GM10248 (cell line): ENCODE measurements at places on chromosomes 4 and X.

- DNase-seq, result no peak
Measured at GRCh38 chr4:142112451-142112850, 476.1 kb downstream of the IL15 start.

DNA sequence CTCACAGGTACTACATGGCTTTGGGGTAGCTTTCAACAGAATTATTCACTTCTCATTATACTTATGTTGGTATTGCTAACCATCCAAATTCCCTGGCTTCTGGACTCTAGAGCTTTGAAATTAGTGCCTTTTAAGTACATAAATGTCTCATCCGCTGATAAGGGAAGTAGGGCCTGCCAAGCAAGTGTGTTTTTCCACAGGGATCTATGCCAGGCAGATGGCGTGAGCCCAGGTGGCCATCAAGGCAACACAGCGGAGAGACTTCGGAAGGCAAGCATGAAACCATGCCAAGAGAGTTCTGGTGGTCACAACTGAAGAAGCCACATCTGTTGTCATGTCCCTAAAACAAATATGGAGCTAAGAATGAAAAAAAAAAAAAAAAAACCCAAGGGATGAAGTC, 503.1 kb upstream of the LCORL start:
- DNase-seq, result no peak

- no peak for DNase-seq
Measured at GRCh38 chr4:185868983-185869382, 57.0 kb upstream of the SORBS2 start.

- no peak for DNase-seq
Measured at GRCh38 chr4:175457956-175458355, 354.1 kb downstream of the GPM6A start.

GRCh38 chrX:41921492-41922430, 1.6 kb downstream of the CASK start:
- DNase-seq, result peak; percentile 10

- no peak for DNase-seq
Measured at GRCh38 chrX:12383196-12383595, 244.9 kb downstream of the FRMPD4 start.

- no peak for DNase-seq
Measured at GRCh38 chr4:179095585-179096221, 1653.5 kb upstream of the AGA start.

GRCh38 chr4:38164346-38164745, 204.1 kb downstream of the PTTG2 start:
- DNase-seq, result no peak

DNA sequence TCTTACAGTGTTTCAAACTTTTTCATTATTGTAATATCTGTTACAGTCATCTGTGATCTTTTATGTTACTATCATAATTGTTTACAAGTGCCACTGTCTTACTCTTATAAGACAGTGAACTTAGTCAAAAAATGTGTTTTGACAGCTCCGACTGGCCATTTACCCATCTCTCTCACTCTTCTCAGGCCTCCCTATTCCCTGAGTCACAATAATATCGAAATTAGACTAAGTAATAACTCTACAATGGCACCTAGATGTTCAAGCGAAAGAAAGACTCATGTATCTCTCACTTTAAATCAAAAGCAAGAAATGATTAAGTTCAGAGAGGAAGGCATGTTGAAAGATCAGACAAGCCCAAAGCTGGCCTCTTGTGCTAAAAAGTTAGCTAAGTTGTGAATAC, 184.2 kb downstream of the CDS1 start:
- no peak for DNase-seq

DNA sequence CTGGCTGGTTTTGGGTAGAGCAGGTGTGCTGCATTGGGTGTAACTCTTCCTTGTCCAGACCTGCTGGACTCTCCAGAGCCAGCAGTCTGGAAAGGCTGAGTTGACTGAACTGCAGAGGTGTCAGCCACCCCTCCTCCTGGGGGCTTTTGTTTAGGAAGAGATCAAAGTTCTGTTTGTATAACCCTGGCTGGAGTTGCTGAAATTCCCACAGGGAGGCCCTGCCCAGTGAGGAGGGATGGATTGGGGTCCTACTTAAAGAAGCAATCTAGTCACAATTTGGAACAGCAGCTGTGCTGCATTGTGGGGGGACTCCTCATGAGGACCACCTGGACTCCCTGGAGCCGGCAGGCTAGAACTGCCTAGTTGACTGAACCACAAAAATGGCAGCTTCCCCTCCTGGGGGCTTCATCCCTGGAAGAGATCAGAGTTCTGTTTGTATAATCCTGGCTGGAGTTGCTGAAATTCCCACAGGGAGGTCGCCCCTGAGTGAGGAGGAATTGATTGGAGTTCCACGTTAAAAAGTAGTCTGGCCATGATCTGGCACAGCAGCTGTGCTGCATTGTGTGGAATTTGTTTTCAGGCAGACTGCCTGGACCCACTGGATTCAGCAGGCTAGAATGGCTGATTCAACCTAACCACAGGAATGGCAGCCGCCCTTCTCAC, 264.9 kb upstream of the ZC4H2 start:
- no peak for DNase-seq

GRCh38 chr4:10245751-10246150, 129.2 kb upstream of the WDR1 start:
- DNase-seq, result no peak

DNA sequence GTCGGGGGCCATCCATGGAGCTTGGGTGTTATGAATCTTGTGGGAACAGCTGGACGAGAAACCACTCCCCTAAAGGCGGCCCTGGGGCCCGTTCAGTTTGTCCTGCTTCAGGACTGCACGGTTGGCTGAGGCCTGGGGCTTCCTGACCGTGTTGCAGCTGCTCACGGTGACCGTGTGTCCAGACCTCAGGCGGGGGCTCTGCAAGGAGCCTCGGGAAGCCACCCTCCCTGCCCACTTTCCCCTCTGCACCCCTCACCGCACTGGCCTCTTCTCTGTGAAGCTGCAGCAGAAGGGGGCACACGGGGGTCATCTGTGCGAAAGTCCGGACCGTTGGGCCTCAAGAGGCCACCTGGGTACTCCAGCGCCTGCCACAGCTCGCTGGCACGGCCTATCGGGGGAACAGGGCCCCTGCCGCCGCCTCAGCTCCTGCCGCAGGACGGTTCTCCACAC, 29.4 kb downstream of the UVSSA start:
- DNase-seq, result no peak

GRCh38 chr4:66091786-66092185, 421.5 kb upstream of the EPHA5 start:
- DNase-seq, result no peak

GRCh38 chr4:139754938-139755337, 89.3 kb downstream of the MGST2 start:
- no peak for DNase-seq

DNA sequence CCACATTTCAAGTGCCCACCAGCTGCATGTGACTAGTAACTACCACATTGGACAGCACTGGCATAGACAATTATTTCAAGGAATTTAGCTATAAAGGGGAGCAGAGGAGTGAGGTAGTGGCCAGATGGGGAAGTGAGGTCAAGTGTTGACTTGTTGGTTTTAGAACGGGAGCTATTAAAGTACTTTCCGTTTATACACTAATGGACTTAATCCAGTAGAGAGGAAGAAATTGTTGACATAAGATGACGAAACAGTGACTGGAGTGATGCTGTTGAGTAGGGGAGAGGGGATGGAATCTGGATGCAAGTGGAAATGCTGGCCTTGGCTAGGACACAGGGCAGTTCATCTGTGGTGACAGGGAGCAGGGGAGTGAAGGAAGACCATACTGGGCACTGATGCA, 154.4 kb downstream of the AMMECR1 start:
- DNase-seq, result no peak

DNA sequence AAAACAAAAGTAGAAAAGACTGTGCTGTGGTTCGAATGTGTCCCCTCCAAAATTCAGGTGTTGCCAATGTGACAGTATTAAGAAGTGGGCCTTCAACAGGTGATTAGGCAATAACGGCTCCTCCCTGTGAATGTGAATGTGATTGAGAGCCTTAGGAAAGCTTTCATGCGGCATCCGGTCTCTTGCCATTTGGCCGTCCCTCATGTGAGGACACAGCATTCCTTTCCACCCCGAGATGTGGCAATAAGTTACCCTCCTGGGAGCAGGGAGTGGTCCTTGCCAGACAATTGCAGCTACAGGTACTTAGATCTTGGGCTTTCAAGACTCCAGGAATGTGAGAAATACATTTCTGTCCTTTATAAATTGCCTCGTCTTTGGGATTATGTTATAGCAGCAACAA, 129.3 kb downstream of the CPEB2 start:
- DNase-seq, result no peak

- DNase-seq, result peak; percentile 67
Measured at GRCh38 chrX:40158036-40158706, 60.4 kb upstream of the BCOR start.
